ENCODE measurements at places on chromosomes 5 and 9. TPM values are rescaled to one million over a fixed set of nuclear protein-coding genes. Genes with fewer than 3 reads are reported as not detected.

The ARHGEF39 gene
- total RNA-seq: 6.5 TPM

The DIMT1 gene
- 22.5 TPM for total RNA-seq

The OR1Q1 gene
- total RNA-seq: not detected

The KCNIP1 gene
- total RNA-seq: 13.4 TPM

The DBH gene
- total RNA-seq: 0.06 TPM

The GCNT1 gene
- 7.5 TPM for total RNA-seq

The SHC3 gene
- 0.87 TPM for total RNA-seq

The TCF7 gene
- 16.1 TPM for total RNA-seq

The DMGDH gene
- 3.8 TPM for total RNA-seq

The ASPN gene
- 0.12 TPM for total RNA-seq

The LRRC26 gene
- total RNA-seq: 2.4 TPM

The KLHL3 gene
- 26.2 TPM for total RNA-seq

The SLC1A1 gene
- 1.1 TPM for total RNA-seq
